ENCODE measurements at places on chromosomes 3 and 15.

DNA sequence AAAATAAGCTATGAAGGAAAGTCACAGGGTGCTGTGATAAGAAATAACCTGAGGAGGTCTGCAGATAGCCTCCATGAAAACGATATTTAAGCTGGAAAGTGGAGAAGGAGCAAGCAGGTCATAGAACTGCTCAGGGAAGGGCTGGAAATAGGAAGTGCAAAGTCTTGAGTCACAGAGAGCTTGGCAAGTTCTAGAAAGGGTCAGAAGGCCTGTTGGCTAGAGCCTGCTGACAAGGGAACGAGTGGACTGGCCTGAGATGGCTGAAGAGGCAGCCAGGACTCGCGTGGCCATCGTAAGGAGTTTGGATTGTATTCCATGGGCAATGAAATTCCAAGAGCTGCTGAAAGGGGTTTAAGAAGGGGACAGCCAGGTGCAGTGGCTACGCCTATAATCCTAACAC lies 64.7 kb upstream of the IL12A start:
- no peak for DNase-seq

GRCh38 chr3:148269816-148270215 lies 427.9 kb upstream of the AGTR1 start:
- DNase-seq: no peak

DNA sequence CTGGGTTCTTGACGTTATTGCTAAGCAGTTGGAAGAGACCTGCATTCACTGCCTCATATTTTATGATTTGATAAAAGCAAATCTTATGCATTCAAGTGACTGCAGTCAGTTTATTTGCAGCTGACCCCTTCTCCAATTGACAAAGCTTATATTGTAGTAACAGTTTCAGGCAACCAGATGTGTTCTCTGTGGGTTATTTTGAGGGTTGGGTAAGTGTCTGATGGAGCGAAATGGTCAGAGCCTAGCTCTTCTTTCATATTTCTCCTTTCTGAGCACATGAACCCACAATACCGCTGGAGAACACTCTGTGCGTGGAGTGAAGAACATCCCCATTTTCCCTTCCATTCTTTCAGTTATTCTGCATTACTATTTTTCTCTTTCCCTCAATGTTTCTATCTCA lies 125.8 kb upstream of the KCNH8 start:
- DNase-seq: no peak

GRCh38 chr15:81865850-81866537 lies 179.8 kb downstream of the MEX3B start:
- DNase-seq: no peak

- no peak for DNase-seq
Measured at GRCh38 chr15:87609474-87609873, 647.1 kb downstream of the NTRK3 start.

DNA sequence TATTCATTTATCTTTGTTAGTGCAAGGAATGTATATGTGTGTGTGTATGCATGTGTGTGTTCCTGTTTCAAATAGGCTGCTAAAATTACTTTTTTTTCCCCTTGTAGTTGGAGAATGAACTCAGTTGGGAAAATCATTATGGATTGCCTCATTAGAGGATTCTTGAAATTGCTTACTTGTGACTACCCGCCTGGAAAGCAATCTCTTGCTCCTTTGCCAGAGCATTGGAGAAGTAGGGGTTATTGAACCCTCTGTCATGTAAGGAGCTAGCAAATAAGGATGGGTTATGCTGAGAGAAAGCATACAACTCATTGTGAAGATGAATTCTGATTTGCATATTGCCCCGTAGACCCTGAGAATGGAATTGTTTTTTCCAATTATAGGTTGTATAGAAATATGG lies 474.5 kb downstream of the CADM2 start:
- no peak for DNase-seq

Data from islet precursor cell (in vitro differentiated cells).